ENCODE measurements at places on chromosomes 7 and 10. TPM values are rescaled to one million over a fixed set of nuclear protein-coding genes. Genes with fewer than 3 reads are reported as not detected.

Gene BET1
- total RNA-seq, result 19.2 TPM

Gene NEUROD6
- total RNA-seq, result not detected

Gene SPDYE17
- total RNA-seq, result not detected

Gene GPNMB
- total RNA-seq, result not detected

Gene DENND10
- total RNA-seq, result 49.4 TPM

Gene EMX2
- total RNA-seq, result not detected

Gene WNT8B
- total RNA-seq, result 0.10 TPM

Gene SUN3
- total RNA-seq, result not detected

Gene SOSTDC1
- total RNA-seq, result not detected

Gene IRF5
- 6.7 TPM for total RNA-seq

Gene PON1
- not detected for total RNA-seq

GRCh38 chr7:92833024-92833765, 3.2 kb downstream of the CDK6 start:
- peak overlapping the region; percentile 79 for H3K4me3 ChIP-seq
- peaks cover 13% of the 10 kb centered on the region for H3K27me3 ChIP-seq
- peaks cover 47% of the 10 kb centered on the region for H3K36me3 ChIP-seq
- peak overlapping the region; percentile 92 for H3K27ac ChIP-seq
- DNase-seq, result peak; percentile 91

DNA sequence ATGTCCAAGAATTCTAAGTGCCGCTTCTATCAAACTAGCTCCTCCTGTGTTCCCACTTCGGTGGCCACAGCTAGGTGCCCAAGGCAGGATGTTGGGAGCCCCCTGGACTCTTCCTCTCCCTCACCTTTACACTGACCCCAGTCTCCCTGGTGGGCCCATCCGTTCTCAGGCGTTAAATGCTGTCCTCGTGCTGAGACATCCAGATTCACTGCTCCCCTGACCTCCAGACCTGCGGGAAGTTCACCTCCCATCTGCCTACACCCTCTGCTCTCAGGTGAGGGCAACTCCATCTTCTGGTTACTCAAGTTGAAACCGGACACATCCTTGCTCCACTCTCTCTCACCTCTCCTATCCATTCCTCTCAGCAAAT, 114.3 kb downstream of the ARHGAP22 start:
- H3K27ac ChIP-seq, result no peak overlapping the region
- peaks cover 22% of the 10 kb centered on the region for H3K27me3 ChIP-seq
- no peak for DNase-seq

DNA sequence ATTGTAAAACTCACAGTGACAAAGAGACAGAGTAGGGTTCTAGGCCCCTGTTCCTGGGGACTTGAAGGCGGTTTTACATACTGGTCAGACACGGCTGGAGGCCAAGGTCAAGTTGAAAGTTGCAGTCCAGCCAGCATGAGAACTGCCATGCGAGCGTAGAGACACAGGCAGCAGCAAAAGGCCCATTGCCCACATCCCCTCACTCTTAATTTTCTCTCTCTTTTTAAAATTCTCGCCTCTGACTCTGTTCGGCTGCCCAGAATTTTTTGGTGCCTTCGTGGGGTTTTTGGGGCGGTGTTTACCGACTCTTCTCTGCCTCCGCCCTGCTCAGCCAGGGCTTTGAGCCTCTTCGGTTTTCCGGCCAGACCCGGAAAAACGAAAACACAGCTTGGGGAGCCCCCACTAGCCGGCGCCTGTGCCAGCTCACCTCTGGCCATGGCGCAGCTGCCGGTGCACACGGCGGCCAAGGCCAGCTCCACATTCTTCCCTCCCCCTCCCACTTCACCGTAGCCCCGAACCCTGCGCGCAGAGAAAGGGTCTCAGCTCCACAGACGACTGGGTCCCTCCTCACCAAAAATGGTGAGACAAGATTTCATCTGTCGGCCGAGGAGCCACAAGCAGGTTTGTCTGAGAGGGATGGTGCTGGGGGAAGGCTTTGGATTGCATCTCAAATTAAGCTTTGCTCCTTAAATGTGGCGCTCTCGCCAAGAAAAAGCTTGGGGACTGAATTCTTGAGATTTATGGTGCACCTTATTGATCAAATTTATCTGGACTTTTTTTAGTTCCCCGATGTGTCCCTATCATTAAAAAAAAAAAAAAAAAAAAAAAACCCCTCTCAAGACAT, 2.3 kb upstream of the HOXA13 start:
- no peak for DNase-seq
- H3K4me3 ChIP-seq, result no peak overlapping the region
- no peak overlapping the region for H3K27ac ChIP-seq
- H3K4me1 ChIP-seq, result peaks cover 21% of the 10 kb centered on the region

DNA sequence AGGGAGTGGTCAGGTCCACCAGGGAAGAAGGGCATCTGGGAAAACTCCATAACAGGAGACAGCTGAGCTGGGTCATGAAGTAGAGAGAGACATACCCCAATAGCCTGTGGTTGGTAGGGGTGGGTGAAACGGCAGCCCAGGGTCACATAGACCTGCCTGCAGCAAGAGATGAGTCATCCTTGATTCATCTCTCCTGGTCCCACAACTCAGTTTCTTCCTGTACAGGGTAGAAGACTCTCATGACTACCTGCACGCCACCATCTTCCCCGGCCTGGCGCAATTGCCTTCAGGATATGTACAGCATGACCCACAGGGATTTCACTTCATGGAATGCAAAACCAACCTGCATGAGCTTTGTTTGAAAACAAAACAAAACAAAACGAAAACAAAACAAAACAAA, 45.1 kb upstream of the ADAM12 start:
- no peak overlapping the region for H3K27ac ChIP-seq
- no peak overlapping the region for H3K4me3 ChIP-seq
- H3K36me3 ChIP-seq, result no peaks in the 10 kb centered on the region
- H3K4me1 ChIP-seq, result no peaks in the 10 kb centered on the region
- no peaks in the 10 kb centered on the region for H3K27me3 ChIP-seq
- no peak for DNase-seq

DNA sequence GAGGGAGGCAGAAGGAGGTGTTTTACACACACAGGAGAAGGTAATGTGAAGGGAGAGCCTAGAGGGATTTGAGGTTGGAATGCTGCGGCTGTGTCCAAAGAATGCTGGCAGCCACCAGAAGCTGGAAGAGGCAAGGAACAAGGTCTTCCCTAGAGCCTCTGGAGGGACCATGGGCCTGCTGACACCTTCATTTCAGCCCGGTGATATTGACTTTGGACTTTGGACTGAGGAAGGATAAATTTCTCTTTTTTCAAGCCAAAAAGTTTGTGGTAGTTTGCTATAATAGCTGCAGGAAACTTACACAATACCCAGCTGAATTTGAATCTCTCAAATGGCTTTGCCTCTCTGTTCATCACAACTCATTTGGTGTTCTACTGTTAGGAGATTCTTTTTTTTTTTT, 34.6 kb downstream of the UBN2 start:
- no peaks in the 10 kb centered on the region for H3K4me1 ChIP-seq
- H3K4me3 ChIP-seq, result no peak overlapping the region
- no peaks in the 10 kb centered on the region for H3K27me3 ChIP-seq
- H3K36me3 ChIP-seq, result peaks cover 25% of the 10 kb centered on the region

GRCh38 chr7:134770676-134771075, 8.8 kb upstream of the CALD1 start:
- no peaks in the 10 kb centered on the region for H3K27me3 ChIP-seq
- H3K4me3 ChIP-seq, result no peak overlapping the region
- no peaks in the 10 kb centered on the region for H3K4me1 ChIP-seq

DNA sequence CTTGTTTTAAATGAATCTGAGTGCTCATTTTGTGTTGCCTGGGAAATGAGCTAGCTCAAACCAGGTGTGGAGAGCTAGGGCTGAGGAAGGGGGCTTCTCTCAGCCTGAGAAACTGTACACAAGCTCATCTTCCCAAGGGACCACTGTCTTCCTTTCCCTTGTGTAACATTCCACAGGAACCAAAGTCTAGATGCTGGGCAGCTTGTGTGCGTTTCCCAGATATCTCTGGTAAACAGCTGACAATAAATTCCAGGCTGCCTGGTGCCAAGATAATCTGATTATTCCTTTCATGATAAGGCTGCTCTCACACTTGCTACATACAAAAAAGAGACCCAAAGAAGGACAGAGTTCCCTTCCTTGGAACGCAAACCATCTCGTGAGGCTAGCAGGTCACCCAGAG, 33.1 kb upstream of the MKLN1 start:
- no peak overlapping the region for H3K4me3 ChIP-seq
- no peak overlapping the region for H3K27ac ChIP-seq
- no peaks in the 10 kb centered on the region for H3K4me1 ChIP-seq
- DNase-seq, result no peak
- no peaks in the 10 kb centered on the region for H3K27me3 ChIP-seq

- no peaks in the 10 kb centered on the region for H3K36me3 ChIP-seq
- no peak for DNase-seq
- H3K4me3 ChIP-seq, result no peak overlapping the region
- no peaks in the 10 kb centered on the region for H3K4me1 ChIP-seq
Measured at GRCh38 chr10:130041451-130042371, 68.9 kb downstream of the C10orf143 start.

GRCh38 chr7:117195361-117196029, 127.4 kb downstream of the WNT2 start:
- H3K27ac ChIP-seq, result no peak overlapping the region
- no peaks in the 10 kb centered on the region for H3K4me1 ChIP-seq
- no peak for DNase-seq
- H3K36me3 ChIP-seq, result no peaks in the 10 kb centered on the region
- no peaks in the 10 kb centered on the region for H3K27me3 ChIP-seq

- no peak overlapping the region for H3K4me3 ChIP-seq
- no peaks in the 10 kb centered on the region for H3K4me1 ChIP-seq
- H3K36me3 ChIP-seq, result no peaks in the 10 kb centered on the region
- H3K27ac ChIP-seq, result no peak overlapping the region
- peaks cover 29% of the 10 kb centered on the region for H3K27me3 ChIP-seq
- DNase-seq, result no peak
Measured at GRCh38 chr7:128718967-128719642, 20.1 kb upstream of the CALU start.

GRCh38 chr7:124257638-124258308, 224.9 kb upstream of the TMEM229A start:
- H3K36me3 ChIP-seq, result no peaks in the 10 kb centered on the region
- DNase-seq, result no peak
- H3K4me1 ChIP-seq, result no peaks in the 10 kb centered on the region
- no peak overlapping the region for H3K27ac ChIP-seq
- no peak overlapping the region for H3K4me3 ChIP-seq

DNA sequence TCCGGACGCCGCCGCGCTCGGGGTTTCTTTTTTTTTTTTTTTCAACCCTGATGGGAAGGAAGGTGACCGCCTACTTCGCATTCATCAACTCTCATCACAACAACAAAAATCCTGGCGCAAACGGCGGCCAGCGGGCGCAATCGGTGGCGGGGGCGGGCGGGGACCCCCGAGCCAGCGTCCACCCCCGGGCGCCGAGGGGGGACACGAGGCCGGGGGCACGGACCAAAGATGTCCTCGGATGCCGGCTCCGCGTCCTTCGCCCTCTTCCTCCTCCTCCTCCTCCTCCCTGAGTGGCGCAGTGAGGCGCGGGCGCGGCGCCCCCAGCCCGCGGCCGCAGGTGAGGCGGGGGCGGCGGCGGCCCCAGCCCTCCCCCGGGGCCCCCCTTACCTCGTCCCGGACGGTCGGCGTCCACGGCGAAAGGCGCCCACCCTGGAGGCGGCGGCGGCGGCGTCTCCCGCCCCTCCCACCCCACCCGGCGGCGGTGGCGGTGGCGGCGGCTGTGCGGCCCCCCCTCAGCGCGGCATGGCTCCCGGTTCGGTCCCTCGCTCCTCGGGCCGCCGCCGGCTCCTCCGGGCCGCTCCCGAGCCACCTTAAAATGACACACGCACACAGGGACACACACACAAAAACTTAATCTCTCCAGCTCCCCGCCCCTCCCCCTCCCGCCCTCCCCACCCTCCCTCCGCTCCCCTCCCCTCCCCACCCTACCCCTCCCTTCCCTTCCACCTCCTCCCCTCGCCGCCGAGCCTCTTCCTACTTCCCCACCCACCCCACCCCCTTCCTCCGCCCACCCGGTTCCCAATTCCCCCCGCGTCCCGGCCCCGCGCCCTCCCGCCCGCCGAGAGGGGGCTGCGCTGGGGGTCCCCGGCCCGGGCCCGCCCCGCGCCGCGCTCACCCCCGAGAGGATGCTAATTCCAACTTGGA, at the start of gene CTBP2:
TSS of gene CTBP2 (minus strand) at position 632 of the 924 bp plus-strand sequence.
- H3K27me3 ChIP-seq, result peaks cover 52% of the 10 kb centered on the region
- peak within 1 kb of the TSS; percentile 27 for H3K4me3 ChIP-seq
- DNase-seq, result no peak
- H3K4me1 ChIP-seq, result peaks cover 4% of the 10 kb centered on the region
- no peaks in the 10 kb centered on the region for H3K36me3 ChIP-seq

DNA sequence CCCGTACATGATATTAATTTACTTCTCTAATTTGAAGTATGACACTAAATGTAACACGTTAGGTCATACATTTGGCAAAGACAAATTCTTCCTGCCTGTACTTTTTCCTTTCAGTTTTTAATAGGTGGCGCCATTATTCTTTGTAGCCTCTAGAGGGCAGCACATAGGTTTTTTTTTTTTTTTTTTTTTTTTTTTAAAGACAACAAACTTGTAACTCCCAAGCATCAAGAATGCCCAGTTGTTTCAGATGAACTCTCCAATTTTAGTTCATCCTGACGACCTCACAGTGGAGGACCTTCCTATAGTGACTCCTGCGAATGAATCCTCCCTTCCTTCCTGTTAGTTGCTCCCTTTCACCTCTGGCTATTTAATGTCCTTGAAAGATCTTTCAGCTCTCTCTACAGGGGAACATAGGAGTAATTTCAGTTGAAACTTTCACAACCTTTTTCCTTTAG, 139.3 kb upstream of the HDAC9 start:
- no peak for DNase-seq
- no peak overlapping the region for H3K4me3 ChIP-seq
- H3K27me3 ChIP-seq, result peaks cover 2% of the 10 kb centered on the region
- H3K4me1 ChIP-seq, result peaks cover 7% of the 10 kb centered on the region
- H3K36me3 ChIP-seq, result no peaks in the 10 kb centered on the region

DNA sequence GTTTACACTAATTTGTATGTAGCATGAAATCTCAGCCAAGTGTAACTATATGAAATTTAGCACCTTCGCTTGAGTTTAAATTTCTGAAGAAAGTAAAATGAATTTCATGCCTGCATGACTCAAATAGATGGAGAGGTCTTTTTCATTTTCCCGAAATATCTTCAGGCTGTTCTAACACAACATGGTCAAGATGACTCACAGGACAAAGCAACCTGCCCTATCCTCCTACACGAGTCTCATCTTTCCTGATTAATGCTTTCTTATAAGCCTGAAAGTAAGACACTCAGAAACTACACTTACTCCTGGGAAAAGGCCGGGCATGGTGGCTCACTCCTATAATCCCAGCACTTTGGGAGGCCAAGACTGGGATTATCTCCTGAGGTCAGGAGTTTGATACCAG, 41.2 kb downstream of the CH25H start:
- peaks cover 28% of the 10 kb centered on the region for H3K4me1 ChIP-seq
- peaks cover 37% of the 10 kb centered on the region for H3K27me3 ChIP-seq
- no peak overlapping the region for H3K27ac ChIP-seq
- no peak overlapping the region for H3K4me3 ChIP-seq
- no peak for DNase-seq
- H3K36me3 ChIP-seq, result no peaks in the 10 kb centered on the region

Data from activated CD4-positive, alpha-beta T cell treated with anti-CD3 and anti-CD28 coated beads, Interleukin-2, amount 10 ng/mL, durations not matched to agents 7 days and 5 days (primary cell).